ENCODE measurements at places on chromosomes 2 and 18.

DNA sequence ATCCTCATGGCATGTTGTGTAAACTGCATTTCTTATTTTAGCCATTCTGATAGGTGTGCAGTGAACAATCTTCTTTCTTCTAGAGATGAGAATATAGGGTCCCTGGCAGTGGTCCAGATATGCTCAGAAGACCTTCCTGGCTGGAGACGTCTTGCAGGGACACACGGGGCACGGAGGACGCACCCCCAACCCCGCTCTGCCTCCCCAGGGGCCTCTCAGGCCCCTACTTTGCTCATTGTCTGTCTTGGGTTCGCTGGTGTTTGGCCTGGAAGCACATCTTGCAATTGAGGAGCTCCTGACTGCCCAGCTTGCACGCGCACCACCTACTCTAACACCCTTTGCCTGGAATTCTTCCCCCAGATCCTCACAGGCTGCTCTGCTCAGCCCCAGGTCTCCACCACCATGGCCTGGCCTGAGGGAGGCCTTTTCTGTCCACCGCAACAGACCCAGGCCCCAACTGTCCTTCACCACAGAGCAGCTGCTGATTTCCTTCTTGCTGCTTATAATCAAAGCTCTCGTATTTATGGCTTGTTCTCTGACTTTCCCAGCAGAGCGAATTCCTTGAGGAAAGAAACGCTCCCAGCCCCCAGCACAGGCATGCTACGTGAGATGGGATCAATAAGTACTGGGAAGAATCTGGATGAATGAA lies 295.9 kb upstream of the HDAC4 start:
- no peak for DNase-seq

DNA sequence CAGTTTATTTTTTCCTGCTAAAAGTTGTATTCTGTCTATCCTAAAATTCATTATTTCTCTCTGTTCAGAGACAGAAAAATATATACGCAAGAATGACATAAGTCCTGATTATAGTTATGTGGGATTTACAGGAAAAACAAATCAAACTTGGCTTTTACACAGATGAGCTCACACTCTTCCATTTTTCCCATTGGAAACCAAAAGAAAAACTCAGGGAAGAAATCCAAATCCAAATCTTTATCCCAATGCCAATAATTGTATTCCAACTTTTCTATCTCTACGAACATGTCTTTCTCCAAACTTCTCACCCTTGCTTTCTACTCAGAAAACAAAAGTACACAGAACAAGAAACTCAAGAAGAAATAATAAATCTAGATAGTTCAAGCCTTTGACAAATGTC lies 249.1 kb upstream of the TMEFF2 start:
- no peak for DNase-seq

DNA sequence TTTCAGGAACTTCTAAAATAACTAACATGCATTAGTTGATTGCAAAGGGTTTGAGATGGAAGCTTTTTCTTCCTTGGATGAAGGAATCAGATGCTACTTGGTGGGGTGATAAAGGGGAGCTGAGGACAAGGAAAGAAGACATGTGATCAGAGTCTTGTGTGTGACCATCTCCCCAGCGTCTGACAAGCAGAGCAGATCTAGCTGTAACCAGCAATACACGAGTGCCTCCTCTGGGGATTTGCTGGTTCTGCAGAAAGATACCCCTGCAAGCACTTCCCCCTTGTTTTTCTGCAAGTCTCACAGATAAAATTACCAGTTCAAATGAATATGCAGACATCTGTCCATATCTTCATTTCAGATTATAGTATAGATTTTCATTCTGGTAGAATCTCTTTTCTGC lies 2.7 kb downstream of the CDH7 start:
- peak; percentile 55 for DNase-seq

GRCh38 chr2:162174746-162175145 lies 22.7 kb upstream of the GCG start:
- DNase-seq, result no peak

DNA sequence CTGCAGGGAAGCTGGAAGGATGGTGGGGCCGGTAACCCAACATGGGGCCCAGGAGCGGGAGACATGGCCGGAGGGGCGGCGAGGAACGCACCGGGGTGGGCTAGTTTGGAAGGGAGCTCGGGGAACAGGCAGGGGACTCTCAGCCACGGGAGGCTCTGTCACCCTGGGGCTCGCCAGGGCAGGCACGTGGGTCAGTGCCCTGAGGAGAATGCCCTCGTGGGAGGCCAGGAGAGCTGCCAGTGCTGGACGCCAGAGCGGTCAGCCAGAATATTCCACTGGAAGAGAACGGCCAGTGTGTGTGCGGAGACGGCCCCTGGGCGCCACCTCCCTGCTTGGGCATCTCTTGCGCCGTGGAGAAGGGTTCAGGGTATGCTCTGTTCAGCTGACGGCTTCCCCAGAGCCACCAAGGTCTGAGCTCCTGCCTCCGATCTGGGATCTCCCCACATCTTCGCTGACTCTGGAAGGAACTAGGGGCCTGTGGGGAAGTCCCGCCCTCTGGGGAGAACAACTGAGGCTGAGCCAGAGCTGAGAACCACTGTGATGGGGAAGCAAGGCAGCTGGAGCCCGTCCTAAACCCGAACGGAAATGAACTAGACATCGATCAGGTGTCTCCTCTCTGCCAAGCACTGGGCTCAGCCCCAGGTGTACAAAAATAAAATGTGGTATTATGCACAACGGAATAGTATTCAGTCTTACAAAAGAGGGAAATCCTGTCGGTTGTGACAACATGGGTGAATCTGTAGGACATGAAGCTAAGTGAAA lies 49.3 kb downstream of the TNP1 start:
- no peak for DNase-seq

DNA sequence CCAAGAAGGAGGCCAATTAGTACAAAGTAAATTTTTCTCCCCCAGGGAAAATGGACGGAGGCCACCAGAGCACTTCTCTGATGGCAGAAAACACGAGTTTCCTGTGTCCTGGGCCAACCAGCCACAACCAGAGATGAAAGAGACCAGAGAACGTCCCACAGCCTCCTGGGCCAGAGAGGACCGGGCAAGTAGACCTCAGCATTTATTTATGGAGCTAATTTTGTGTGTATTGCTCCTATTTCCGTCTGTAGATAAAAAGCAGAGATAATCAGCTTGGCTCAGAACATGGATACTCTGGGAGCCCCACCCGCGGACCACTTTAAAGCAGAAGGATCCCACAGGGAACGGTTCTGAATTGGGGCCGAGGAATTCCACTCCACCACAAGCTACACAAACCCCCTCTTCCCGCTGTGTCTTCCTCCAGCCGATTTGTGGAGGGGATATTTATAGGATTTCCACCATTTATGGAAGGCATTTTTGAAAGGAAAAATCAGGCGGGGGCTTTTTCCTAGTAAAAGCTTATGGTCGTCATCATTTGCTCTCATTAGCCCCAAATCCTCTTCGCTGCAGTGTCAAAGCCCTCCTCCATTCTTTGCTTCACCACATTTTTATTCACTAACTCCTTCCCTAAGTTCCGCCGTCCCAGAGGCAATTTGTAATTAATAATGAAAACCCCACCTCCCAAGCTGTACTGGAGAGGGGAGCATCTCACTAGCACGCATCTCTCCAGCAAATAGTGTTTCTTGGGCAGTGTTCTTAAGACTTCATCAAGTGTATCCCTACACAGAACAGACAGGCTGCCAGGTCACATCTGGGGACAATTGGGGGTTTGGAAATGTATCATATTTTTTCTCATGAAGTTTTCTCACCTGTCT lies 43.7 kb upstream of the TWIST2 start:
- DNase-seq, result no peak

DNA sequence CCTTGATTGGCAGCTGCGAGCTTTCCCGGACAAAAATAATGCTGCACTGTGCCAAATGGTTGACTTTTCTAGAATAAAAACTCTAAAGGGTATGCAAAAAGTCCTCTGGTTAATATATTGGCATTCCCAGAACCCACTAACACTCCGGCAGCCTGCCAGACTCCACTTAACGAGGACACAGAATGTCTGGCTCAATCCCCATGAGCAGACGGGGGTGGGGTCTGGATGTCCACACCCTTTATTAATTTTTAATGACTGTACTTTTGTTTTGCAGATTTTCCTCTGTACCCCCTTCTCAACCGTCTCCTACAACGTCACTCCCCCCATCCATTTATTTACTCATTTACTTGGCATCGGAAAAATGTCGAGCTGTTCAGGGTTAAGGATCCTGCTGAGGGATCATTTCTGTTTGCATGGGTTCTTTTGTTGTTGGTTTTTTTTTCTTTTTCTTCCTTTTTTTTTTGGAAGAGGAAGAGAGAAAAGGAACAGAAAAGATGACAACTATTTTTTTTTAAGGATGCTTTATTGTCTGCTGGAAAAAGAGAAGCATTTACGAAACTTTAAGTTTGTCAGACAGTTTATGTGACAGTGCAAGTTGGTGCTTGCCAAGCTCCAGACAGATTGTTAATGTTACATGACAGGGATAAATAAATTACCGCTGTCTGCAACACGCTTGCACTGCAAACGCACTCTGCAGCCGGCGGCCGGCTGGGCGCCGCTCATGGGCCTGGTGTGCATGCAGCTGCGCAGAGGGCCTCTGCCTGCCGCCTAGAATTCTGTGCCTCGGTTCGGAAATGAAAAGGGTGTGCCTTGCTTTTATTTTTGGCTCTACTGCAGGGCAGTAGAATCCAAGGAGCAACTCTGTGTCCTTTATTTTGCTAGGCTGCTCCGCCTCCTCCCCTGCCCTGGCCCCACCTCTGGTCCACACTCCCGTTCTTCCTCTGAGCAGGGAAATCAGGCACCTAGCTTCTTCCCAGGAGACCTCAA lies 3.6 kb downstream of the LDLRAD4 start:
- no peak for DNase-seq

DNA sequence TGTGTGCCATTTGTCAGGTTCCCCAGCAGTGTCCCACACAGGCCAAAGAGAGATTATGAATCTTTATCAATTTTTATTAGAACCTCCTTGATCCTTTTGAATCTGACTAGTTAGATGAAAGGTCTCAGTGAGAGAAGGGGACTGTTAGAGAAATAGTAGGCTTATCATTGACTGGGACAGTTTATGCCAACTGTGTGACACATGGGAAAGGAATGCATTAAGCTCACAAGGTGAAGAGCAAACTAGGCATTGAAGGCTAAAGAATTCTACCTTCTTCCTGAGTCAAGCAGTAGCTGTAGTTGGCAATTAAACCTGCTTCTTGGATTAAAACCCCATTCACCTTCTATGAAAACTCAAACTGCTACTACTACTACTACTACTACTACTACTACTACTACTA lies 389.6 kb upstream of the CDH19 start:
- no peak for DNase-seq

GRCh38 chr2:72990695-72991438 lies 73.5 kb downstream of the EMX1 start:
- DNase-seq, result no peak

- DNase-seq, result no peak
Measured at GRCh38 chr18:50151926-50152325, 43.0 kb downstream of the MYO5B start.

DNA sequence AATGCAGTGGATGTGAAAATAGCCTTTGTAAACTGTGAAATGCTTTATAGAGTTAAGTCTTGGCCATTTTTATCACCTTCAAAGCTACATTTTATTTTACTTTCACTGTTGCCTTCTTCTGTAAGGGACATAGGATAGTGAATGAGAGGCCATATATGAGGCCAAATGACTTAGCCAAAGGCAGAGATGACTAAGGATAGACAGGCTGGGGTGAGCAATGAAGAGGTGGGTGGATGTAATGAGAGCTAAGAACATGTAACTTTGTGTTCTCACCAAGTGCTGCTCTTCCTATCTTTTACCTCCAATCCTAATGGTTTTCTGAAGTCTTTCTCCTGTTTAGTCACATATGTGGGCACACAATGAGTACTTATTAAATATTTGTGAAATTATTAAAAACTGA lies 101.9 kb downstream of the MBD5 start:
- DNase-seq, result no peak

- DNase-seq, result no peak
Measured at GRCh38 chr2:86069091-86069685, 36.5 kb downstream of the POLR1A start.

- DNase-seq, result no peak
Measured at GRCh38 chr18:12882453-12883371, 1.3 kb downstream of the PTPN2 start.

- no peak for DNase-seq
Measured at GRCh38 chr2:187689372-187689771, 135.1 kb upstream of the TFPI start.

GRCh38 chr2:178263159-178263860 lies 69.0 kb downstream of the OSBPL6 start:
- no peak for DNase-seq

- no peak for DNase-seq
Measured at GRCh38 chr2:23687214-23687613, 239.7 kb downstream of the ATAD2B start.

GRCh38 chr2:132503701-132504100 lies 87.1 kb downstream of the GPR39 start:
- no peak for DNase-seq

All from D721Med (cell line).